Bronchus fibroblast of lung (primary cell): ENCODE measurements at places on chromosomes 3 and 15. TPM values are rescaled to one million over a fixed set of nuclear protein-coding genes. Genes with fewer than 3 reads are reported as not detected.

The HGD gene
- total RNA-seq = not detected in 2 replicates

The TMC3 gene
- total RNA-seq = not detected in 2 replicates

The CD200R1 gene
- not detected in 2 replicates for total RNA-seq

The APBA2 gene
- 27.9 and 28.8 TPM in 2 replicates for total RNA-seq

The KLF15 gene
- 3.2 and 3.3 TPM in 2 replicates for total RNA-seq

The ATP2B2 gene
- not detected in 2 replicates for total RNA-seq

The MASP1 gene
- 1.8 and 2.4 TPM in 2 replicates for total RNA-seq

The EFCAB12 gene
- total RNA-seq = 0.15 and 0.17 TPM in 2 replicates

The MEX3B gene
- total RNA-seq = 7.9 and 9.1 TPM in 2 replicates

The HTR3D gene
- total RNA-seq = not detected in 2 replicates

The LMAN1L gene
- not detected in 2 replicates for total RNA-seq
